Right hindlimb (tissue), 1 donor: ENCODE measurements at places on chromosomes 1 and 21.

GRCh38 chr1:47190857-47191256 lies 1.0 kb upstream of the PDZK1IP1 start:
- DNase-seq, result no peak

GRCh38 chr1:177567393-177567792 lies 396.6 kb downstream of the BRINP2 start:
- DNase-seq, result no peak

DNA sequence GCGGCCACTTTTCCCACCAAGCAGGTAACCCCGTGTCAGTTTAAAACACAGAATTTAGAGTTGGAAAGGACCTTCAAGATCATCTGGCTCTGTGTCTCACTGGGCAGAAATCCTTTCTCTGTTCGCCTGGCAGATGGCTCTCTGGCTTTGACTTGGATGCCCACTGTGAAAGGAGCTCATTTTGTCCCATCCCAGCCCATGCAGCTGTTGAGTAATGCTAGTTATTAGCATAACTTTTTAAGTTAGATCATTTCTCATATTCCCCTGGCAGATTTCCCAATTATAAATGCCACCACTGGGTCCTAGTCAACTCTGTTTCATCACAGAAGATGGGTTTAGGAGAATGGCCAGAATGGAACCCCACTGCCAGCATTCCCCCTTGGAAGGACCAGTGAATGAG lies 55.9 kb downstream of the SLC35F3 start:
- peak; percentile 58 for DNase-seq

- peak; percentile 63 for DNase-seq
Measured at GRCh38 chr1:39105841-39106765, 80.0 kb downstream of the NDUFS5 start.

GRCh38 chr21:21029164-21029563 lies 31.0 kb downstream of the NCAM2 start:
- DNase-seq, result peak; percentile 35

GRCh38 chr1:215895276-215895675 lies 328.2 kb downstream of the KCTD3 start:
- DNase-seq, result no peak

DNA sequence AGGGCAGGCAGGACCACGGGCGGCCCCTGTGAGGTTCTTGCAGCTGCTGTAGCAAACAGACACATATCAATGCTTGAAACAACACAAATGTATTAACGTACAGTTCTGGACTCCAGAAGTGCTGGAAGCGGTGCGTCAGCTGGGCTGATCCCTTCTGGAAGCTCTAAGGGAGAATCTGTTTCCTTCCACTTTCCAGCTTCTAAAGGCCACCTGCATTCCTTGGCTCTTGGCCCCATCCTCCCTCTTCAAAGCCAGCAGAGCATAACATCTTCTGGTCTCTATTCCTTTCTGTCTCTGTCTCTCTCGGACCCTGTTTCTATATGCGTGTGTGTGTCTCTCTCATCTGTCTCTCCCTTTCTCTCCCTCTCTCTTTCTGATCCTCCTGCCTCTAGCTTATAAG lies 102.3 kb downstream of the SPSB1 start:
- DNase-seq, result peak; percentile 70

GRCh38 chr1:21664806-21665588 lies 4.2 kb downstream of the RAP1GAP start:
- no peak for DNase-seq

- no peak for DNase-seq
Measured at GRCh38 chr1:113818578-113818977, 6.3 kb upstream of the RSBN1 start.

- peak; percentile 66 for DNase-seq
Measured at GRCh38 chr1:235417086-235417697, 50.0 kb downstream of the TBCE start.

DNA sequence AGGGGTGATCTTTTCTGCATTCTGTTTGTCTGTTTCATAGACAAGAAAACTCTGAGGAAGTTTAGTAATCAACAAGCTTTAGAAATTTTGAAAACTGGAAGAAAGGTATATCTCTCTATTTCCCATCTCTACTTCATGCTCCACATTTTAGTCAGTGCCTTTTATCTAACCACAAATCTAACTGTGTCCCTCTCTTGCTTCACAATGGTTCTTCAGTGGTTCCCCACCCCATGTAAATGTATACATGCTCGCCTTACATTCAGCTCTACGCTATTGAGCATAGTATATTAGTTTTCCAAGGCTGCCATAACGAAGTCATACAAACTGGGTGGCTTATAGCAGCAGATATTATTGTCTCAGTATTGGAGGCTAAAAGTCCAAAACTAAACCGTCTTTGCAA lies 14.4 kb upstream of the SAMSN1 start:
- DNase-seq, result no peak

GRCh38 chr1:56190806-56191365 lies 388.5 kb downstream of the PLPP3 start:
- DNase-seq, result no peak

- DNase-seq, result no peak
Measured at GRCh38 chr1:87219141-87219540, 109.5 kb upstream of the LMO4 start.

- DNase-seq, result no peak
Measured at GRCh38 chr21:35420656-35421055, 371.6 kb upstream of the RUNX1 start.
